ENCODE measurements at places on chromosomes 11 and 22. TPM values are rescaled to one million over a fixed set of nuclear protein-coding genes. Genes with fewer than 3 reads are reported as not detected.
A peak's percentile ranks its signal among the peaks of the same experiment; 100 is the strongest.

- no peak for DNase-seq
These were observed 1.9 kb downstream of the ACR start for GRCh38 chr22:50739894-50740293.

DNA sequence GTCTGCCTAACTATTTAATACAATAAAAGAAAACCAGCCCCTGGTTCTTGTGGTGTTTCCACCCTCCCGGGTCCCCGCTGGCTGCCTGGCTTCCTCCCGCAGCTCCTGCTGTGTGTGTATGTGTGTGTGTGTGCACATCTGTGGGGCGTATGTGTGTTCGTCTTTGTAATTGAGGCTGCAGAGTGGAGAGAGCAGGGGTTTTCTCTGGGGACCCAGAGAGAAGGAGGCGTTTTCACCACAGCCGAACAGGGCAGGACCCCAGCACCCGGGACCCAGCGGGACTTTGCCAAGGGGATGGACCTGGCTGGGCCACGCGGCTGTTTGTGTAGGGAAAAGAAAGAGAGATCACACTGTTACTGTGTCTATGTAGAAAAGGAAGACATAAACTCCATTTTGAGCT, 42.7 kb downstream of the IGLL1 start:
- peak; percentile 19 for DNase-seq

DNA sequence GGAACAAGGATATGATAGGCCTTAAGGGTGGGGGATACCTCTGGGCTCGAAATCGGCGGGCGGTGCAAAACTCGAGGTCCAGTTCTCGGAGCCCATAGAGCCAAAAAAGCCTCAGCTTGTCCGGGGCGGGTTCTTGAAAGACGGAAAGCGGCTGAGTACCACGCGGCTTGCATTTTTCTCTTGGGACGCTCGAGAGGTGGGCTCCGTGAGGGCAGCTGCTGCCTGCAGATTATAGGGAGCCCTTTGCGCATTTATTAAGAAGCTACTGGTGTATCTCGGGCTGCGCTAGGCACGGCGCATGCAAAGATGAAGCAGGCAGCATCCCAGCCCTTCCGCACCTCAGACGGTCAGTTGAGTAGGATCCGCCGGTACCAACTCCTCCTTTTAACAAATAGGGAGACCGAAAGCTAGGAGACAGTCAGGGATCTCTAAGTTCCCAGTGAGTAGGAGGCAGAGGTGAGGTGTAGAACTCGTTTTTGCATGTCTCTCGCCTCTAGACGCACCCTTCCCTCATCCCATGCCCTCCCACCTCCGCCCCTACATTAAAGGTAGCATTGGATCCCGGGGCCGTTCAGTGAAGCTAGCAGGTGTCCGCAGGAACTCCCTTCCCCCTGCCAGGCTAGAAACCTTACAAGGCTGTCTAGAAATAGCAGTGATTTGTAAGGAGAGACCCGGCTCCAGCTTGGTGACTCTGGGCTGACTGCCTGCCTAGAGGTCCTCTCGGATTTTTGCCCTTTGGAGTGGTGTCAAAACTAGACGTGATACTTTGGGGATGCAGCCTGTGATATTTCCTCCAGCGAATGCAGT, 768 bp downstream of the LDHA start:
- DNase-seq: no peak

DNA sequence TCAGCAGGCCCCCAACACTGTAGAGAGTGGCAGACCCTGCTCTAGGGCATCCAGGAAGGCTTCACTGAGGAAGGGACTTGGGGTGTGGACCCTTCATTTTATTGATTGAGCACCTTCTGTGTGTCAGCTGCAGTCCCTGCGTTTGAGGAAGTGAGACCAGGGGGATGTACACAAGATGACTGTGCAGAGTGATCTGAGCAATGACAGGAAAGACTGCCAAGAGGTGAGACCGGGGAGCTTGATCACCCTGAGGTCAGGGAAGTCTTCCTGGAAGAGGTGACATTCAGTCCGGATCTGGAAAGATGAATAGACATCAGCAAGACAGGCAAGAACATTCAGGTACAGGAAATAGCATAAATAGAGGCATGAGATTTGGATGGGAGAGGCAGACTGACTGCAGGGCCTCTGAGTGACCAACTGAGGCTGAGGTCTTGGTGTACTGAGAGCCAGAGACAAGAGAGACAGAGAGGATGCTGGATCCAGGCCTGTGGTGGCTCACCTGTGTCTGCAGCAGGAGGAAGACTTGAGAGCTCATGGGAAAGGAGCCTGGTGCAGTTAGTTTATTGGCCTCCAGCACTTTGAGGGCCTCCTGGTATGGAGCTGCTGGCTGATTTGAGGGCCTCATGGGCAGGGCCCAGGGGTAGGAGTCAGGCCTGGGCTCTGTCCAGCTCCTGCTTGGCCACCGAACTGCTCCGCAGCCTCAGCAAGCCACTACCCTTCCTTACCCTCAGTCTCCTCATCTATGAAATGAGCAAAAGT, 5.2 kb downstream of the DGAT2 start:
- no peak for DNase-seq

GRCh38 chr11:69135420-69136363, 20.0 kb upstream of the SMIM38 start:
- no peak for DNase-seq

DNA sequence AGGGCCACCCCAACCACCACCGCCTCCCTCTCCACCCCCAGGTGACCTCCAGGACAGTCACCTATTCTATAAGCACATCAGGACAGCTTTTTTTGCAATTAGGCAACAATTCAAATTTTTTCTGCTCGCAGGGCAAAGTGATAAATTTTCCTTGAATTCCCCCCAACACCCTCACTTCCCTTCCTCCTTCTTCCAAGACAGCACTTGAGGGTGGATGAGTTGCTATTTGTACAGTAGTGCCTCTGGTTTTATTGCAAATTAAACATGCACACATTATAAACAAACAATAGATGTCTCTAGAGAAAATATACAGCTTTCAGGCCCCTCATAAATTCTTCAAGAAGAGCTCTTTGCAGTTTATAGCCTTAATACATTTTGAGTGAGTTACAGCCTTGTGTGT, 80.9 kb upstream of the USP47 start:
- DNase-seq: no peak

DNA sequence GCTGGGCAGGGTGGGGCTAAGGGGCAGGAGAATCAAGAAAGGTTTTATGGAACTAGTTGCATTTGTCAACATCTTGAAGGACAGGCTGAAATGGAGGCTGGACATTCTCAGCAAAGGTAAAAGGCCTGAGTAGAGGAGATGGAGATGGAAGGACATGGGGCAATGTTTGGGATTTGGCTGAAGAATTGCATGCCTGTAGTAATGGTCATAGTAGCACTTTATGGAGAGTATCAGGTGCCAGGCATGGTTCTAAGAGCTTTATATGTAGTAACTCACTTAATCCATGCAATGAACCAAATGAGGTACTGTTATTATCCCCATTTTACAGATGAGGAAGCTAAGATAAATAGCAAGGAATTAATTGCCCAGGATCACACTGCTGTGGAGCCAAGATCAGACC, 23.9 kb downstream of the BMAL1 start:
- DNase-seq: no peak

DNA sequence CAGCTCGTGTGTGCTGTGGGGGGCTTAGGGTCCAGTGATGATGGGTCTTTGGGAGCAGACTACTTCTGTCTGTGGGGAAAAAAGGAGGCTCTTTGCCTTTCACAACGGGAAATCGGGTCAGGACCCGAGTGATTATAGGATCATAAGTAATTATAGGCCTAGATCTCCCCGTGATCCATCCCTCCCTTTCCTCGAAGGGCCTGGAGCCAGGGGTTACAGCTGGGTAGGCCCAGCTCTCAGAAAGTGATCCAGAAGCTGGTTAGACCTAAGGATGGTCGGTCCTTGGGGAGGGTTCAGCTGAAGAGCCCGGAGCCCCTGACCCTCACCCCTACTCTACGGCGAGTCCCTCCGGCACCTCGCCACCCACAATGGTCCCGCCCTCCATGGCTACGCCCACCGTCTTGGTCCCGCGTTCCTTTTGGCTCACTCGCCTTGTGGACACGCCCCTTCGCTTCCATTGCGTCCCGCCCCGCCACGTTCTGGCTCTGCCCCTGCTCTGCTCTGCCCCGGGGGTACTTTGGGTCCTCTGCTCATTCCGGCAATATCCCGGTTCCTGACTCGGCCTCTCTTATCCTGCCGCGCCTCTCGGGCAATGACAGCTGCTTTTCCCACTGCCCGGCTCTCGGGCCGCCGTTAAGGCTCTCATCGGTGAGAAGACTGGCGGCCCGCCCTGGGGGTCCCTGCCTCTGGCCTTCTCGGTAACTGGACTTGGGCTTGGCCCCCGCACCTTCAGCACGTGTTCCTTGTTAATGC, 5.0 kb downstream of the IGSF22 start:
- DNase-seq: peak; percentile 82

DNA sequence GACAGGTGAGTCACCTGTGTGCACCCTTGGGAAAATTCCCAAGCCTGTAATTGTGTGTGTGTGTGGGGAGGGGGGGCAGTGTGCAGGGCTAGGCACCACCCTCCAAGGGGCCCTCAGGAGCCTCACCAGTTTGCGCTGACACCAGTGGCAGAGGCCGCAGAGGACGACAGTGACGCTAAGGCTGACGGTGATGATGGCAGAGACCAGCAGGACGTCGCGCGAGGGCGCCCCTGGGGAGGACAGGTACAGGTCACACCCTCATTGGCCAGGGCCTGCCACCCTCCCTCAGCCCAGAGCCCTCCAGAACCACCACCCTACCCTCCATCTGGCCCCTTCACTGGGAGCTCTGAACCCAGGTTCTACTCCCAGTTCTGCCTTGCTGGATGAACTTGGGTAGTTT, 24.9 kb downstream of the SYT7 start:
- DNase-seq: no peak

Gene SGSM1
- 0.19 TPM for polyA plus RNA-seq

Gene FZD4
- 32.1 TPM for polyA plus RNA-seq
